ENCODE measurements at places on chromosomes 6 and 20.

- DNase-seq: peak; percentile 11
These were observed 139.6 kb downstream of the AIG1 start for GRCh38 chr6:143200167-143200770.

GRCh38 chr20:56299362-56299761, 50.8 kb downstream of the MC3R start:
- no peak for DNase-seq

DNA sequence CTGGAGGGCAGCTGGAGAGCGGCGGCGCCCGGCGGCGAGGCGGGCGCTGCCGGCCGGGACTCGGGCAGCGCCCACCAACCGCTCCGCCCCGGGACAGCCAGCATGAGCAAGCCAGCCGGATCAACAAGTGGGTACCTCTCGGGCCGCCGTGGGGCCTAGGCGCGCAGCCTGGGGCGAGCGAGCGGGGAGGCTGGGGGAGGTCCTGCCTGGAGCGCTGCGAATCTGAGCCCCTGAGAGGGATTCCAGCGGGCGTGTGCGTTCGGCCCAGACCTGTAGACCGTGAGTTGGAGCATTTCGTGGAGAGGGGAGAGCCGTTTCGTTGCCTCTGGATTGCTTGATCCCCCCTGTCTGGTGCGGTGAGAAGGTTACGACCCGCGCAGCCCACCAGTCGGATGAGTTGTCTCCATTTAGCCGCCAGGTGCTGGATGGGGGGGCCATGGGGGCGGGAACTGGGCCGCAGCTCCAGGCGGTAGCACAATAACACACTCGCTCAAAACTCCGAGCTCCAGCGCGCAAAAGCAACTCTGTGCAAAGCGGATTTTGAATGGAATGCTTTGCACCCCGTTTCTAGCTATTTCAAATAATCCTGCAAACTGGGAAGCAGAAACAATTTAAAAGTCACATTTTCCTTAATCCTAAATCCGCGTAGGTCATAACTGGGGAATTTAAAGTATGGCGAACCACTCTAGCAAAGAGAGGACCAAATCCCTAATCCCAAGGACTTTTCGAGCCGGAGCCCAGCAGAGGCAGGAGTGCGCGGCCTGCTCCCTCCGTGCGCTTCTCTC, 1.0 kb downstream of the NR2E1 start:
- no peak for DNase-seq

GRCh38 chr6:166540631-166541331, 45.7 kb downstream of the RAMACL start:
- no peak for DNase-seq

DNA sequence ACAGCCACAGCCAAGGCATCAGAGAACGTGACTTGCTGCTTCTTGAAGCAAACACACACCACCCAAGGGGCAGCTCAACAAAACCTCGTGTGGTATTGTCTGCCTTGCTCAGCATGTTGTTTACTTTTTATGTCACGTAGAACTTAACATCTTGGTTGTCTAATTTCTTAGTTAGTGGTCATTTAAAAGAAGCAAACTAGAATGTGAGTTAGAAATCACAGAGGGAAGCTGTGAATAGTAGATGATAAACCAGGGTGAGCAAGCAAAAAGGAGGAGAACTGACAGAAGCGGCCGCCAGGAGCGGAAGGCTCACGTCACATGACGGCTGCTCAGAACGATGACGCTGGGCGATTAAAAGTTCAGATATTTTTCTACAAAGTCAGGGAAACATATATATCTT, 51.5 kb upstream of the KIF25 start:
- no peak for DNase-seq

- no peak for DNase-seq
These were observed 399.3 kb downstream of the HAO1 start for GRCh38 chr20:7540923-7541322.

DNA sequence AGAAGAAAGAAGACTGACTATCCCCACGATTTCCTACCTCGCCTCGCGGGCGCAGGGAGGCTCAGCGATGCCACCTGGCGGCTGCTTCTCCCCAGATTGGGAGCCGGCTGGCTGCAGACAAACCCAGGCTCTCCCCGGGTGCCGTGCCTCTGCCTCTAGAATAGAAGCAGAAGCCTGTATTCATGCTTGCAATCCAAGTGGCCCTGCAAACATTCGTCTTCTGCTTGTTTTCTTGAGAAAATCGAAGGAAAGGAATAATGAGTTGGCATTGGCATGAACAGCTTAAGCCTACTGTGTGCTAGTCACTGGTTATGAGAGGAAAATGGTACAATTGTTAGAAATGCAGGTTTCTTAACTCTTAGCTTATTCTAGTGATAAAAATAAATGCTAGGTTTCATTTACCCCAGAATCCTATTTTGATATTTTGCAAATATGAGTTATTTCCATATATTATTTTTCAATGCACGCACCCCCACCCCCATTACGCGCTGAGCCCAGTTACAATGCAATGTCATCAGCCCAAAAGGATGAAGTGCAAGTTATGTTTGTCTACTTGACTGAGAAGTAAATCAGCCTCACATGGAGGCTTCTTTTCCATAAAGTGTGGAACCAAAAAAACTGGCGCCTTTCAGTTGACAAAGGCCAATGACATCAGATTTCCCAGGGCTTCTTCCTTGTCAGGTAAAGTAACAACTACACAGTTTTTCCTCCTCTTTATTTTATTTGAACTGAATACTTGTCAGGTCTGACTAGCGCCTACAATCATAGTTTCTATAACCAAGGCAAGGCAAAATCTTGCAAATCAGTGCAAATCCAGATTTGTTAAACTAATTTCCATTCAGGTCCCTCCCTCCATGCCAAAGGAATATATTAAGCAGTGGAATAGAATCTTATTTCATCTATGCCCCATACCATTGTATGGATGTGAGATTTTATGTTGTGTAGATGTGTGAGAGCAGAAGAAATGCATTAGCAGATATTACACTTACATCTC, 3.9 kb upstream of the SOX4 start:
- DNase-seq: peak; percentile 89

DNA sequence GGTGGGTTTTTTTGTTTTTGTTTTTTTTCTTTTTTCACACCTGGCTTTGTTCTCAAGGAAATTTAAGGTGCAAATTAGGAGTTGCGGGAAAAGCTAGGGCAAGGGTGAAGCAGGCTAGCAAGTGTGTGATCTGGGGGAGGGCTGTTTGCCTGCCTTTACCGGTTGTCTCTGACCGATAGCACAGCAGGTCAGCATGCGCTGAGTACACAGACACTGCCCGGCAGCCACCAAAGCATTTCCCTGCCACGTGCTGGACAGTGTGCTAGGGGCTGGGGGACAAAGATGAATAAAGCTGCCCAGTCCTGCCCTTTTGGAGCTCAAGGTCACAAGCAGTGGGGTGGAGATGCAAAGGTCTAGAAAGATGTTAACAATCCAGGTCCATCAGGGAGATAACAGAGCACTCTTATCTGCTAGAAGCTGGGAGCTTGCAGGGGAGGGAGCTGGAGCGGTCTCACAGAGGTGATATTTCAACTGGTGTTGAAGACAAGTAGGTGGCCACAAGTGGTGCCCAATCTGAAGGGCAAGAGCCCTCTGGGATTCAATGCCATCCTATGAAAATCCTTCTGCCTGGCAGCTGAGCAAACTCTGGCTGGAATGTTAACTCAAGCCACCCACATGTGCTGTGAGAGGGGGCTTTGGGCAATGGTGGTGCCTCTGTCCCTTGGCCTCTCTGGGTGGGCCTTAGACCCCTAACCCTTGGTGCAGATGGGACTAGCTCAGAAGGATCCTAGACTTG, 24.5 kb downstream of the TTBK1 start:
- DNase-seq: no peak

DNA sequence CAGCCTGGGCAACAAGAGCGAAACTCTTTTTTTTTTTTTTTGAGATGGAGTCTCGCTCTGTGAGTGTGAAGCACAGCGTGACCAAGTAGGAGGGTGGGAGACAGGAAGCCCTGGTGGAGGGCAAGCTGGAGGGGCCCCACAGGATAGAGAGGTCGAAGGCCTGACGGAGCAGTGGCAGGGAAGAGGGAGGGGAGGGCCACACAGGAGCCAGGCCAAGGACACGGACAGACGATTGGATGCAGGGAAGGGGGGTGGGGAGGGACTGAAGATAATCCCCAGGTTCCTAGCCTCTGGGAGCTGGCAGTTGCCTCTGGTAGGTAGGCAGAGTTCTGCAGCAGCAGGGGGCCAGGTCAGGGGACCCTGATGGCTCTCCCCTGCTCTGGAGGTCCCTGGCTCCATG, 10.8 kb upstream of the GUCA1A start:
- DNase-seq: no peak

DNA sequence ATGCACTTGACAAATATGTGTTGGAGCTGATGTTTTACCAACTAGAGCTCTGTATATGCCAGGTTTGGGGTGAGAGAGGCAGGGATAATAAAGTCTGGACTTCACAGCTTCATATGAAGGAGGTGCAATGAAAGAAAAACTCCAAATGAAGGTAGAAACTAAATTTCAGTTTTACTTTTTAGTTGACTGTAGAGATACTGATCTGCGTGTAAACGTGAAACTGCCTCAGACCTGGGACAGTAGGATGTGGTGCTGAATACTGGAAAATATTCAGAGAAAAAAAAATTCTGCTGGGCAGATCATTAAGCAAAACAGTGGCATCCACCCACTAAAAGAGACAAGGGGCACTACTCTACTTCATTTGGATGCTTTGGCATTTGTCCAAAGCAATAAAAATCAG, 94.5 kb downstream of the BACH2 start:
- DNase-seq: no peak

- DNase-seq: no peak
These were observed 1162.8 kb upstream of the CITED2 start for GRCh38 chr6:140537211-140537610.

DNA sequence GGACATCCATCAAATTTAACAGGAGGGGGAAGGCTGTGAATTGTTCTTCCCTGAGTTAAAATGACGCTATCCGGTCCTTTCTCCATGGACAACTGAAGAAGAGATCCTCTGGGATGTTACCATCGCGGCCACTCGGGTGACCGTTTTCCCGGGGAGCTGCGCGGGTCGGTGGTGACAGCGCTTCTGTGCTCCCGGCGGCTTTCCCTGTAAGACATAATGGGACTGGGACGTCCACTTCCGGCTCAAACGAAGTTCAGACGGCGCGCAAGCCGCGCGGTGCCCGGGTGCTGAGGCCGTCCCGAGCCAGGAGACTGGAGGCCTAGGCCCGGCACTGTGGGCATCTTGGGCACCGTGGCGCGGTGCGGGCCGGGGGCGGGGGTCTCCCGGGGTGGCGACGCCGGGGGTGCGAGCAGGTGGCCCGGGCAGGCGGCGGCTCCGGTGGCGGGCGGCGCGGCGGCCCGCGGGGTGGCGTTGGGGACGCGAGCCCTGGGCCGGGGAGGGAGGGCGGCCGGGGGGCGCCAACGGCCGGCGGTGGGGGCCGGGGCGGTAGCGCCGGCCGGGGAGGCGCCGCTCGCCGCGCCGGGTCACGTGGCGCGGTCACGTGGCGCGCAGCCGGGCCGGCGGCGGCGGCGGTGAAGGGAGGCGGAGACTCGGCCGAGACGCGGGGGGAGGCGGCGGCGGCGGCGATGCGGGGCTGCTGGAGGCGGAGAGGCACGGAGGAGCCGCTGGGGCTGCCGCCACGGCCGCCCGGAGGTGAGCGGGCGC, 63.6 kb downstream of the GTF2H5 start:
- peak; percentile 25 for DNase-seq

DNA sequence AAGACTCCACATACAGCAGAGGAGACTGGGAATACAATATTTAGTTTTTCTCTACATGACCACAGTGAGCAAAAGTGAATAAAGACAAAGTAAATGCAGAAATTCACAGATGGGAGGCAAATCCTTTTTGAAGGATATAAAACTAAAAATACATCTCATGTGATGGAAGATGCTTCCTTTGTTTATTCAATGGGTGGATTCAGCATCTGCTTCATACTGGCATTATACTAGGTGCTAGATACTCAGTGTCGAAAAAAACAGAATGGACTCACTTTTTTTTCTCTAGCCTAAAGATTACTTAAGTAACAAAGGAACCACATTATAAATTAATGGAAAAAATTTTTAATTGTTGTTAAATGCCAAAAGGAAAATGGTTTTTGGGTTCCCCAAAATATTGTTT, 216.2 kb downstream of the TRDN start:
- DNase-seq: no peak

GRCh38 chr6:163588220-163588919, 173.9 kb downstream of the QKI start:
- no peak for DNase-seq
